Activated naive CD4-positive, alpha-beta T cell treated with anti-CD3 and anti-CD28 coated beads, Interleukin-2, amount 10 ng/mL, durations not matched to agents 5 hours and 36 hours (primary cell): ENCODE measurements at places on chromosomes 16 and 17. TPM values are rescaled to one million over a fixed set of nuclear protein-coding genes. Genes with fewer than 3 reads are reported as not detected.

Gene NEUROD2
- total RNA-seq, result not detected

Gene HOXB2
- 22.2 TPM for total RNA-seq

Gene ACLY
- 143 TPM for total RNA-seq

Gene PDILT
- total RNA-seq, result not detected

Gene KIF2B
- not detected for total RNA-seq

Gene KRT33A
- total RNA-seq, result not detected

Gene CCL16
- total RNA-seq, result not detected

Gene TBC1D3H
- total RNA-seq, result not detected

Gene CDH3
- total RNA-seq, result 0.25 TPM

Gene SLC5A10
- not detected for total RNA-seq

Gene MT3
- total RNA-seq, result 4.3 TPM

Gene IL21R
- total RNA-seq, result 46.4 TPM

Gene CD7
- 238 TPM for total RNA-seq

Gene CDH11
- total RNA-seq, result not detected

Gene ABI3
- total RNA-seq, result 34.8 TPM
